Germinal center (tissue), 1 donor: ENCODE measurements at places on chromosomes 5 and 9.

DNA sequence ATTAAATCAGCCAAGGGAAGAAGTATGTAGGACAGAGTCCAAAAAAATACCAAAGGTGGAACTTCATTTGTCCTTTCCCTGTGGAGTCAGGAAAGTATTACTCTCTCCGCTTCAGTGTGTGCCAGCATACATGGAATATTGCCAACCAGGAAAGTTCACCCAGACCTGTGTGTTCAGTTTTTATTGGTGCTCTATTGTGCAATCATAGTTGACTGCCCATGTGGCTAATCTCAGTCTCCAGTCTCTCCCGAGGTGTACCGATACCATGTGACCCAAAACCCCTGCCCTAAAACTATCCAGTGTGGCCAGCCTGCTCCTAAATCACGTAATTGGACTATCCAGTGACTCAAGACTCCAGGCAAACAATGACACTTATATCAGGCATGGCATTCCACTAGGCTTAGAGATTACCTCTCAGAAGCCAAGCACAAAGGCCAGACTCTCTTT, 38.8 kb downstream of the NFX1 start:
- no peak for DNase-seq

- DNase-seq, result no peak
Measured at GRCh38 chr5:147417135-147417813, 92.6 kb downstream of the DPYSL3 start.

DNA sequence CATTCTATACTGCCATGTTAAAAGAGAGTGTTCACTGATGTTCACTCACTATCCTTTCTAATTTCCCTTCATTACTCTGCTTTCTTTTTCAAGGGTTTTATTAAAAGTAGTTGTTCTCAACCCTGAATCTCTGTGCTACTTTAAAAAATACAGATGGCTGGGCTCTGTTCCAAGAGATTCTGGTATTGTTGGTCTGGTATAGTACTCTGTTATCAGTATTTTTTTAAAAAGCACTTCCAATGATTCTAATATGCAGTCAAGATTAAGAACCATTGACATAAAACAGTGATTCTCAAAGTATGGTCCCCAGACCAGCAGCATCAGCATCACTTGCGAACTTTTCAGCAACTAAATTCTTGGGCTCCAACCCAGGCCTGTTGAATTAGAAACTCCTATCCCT, 77.0 kb upstream of the STARD4 start:
- DNase-seq, result no peak

- DNase-seq, result no peak
Measured at GRCh38 chr5:61311056-61311610, 20.9 kb upstream of the ZSWIM6 start.

DNA sequence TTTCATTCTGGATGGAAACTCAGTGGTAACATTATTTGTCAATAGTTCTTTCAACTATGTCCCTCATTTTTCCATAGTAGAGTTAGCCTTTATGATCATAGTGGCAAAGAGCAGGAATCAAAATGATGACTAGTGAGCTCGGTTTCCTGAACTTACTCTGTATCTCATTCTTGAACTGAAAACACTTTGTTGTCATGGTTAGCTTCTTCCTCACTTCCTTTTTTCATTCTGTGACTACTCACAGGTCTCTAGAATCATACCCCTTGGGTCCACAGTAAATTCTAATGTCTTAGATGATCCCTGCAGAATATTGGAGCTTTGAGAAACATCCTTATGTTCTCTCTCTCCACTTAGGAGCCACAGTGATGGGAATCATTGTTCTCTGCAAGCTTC, 29.4 kb upstream of the RECK start:
- peak; percentile 44 for DNase-seq

DNA sequence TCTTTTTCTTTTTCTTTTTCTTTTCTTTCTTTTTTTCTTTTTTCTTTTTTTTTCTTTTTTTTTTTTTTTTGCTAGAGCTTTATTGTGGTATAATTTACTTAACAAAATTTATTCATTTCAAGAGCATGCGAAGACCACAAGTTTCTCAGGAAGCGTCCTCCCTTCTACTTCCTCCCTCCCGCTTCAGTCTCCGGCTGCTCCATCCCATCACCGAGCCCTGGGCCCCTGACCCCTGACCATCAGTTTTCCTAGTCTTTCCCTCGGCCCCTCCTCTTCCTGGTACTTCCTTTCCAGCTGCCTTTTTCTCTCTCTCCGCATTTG, 34.7 kb downstream of the C9orf152 start:
- DNase-seq, result no peak

DNA sequence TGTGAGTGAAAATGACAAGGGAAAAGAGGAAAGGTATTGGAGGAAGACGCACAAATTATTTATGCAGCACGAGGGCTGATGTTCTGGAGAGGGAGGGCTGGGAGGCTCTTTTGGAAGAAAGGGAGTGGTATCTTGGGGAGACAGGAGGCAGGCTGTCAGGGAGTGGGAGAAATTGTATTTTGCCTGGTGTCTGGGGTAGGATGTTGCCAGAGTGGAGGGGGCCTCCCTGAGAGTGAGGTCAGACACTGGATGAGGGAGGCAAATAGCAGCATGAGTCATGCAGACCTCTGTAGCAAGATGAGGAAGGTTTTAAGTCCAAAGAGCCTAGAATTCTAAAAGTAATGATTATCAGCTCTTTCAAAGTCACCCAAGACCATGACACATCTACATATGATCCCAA, 158.0 kb downstream of the DMRT2 start:
- no peak for DNase-seq

DNA sequence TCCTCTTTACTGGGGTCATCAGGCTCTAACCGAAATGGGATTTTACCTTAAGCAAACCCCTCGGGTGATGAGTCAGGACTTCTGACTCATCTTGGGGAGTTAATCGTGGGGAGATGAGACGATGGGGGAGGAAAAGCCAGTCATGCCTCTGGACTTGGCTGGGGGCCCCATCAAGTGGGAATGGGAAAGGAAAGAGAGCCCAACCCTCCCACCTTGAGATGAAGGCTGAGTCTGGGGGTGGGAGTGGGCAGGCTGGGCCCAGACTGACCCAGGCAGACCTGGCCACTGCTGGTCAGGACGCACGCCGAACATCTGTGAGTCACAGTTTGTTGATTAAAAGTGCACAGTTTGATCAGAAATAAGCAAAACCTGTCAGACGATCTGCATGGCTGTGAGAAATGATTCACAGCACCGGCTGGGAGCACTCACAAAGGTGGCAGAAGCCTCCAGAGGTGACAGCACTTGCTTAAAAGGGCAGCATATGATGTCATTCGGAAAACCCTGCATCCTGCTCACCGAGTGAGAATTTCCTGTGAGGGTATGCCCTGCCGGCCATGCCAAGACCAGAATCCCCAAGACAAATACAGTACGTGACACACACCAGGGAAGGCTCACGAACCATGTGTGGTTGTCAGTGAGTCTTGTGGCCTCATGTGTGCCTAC, 50.0 kb upstream of the SLC25A51 start:
- peak; percentile 14 for DNase-seq

DNA sequence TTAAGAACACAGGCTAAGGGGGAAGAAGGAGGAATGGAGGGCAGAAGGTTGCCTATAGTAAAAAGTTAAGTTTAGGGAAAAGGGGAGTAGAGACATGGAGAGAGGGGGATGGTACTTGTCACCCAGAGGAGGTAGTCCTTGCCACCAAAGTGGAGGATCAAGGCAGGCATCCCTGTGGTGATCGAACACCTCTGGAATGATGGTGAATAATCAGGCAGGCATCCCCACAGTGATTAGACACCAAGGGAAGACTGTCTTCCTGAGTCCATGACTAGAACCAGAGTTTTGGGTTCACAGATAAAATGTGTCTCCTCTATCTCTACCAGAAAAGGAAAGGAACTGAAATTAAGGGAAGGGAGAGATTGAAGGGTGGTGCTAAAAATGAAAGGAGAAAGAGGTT, 19.2 kb upstream of the HMGCS1 start:
- no peak for DNase-seq

GRCh38 chr5:152560512-152561137, 155.5 kb upstream of the NMUR2 start:
- peak; percentile 8 for DNase-seq

DNA sequence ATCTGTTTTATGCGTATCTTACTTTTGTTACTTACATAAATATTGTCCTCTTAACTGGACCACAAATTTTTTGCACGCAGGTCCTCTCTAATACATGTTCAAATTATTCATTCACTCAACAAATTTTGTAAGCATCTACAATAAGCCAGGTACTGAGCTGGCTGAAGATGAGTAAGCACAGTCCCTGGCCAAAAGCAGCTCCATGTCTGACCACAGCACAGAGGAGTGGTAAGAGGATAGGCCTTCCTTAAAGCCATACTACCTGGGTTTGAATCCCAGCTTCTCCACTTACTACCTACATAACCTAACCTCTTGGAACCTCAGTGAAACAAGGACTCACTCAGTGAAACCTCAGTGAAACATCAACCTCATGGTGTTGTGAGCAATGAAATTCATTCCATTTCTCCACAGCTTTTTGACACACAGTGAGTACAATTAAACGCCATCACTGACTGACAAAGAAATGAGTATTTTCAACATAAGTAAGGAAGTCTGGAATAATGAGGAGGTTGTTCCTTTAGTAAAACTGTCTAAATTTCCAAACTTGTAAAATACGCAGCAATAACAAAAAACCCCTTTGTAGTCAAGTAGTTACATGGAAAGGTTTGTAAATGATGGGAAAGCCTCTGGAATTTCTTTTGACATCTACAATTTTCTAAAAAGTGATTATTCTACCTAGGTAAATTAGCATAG, 15.0 kb downstream of the PTAR1 start:
- DNase-seq, result no peak

DNA sequence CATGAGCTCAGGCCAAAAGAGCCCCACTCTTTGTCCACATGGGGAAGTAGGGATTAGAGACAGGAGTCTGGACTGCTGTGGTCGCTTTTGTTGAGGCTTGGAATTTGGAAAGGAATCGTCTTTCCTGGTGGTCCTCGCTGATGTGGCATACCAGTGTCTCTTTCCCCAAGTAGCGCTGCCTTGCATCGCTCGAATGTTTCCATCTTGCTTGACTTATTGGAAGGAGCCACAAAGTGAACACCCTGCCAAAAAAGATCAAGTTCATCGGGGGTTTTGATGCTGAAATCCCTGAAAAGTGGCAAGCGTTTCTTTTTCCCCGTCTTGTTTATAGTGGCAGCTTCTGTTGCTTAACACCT, 161.3 kb downstream of the MACROH2A1 start:
- no peak for DNase-seq

GRCh38 chr5:149001162-149001561, 61.7 kb downstream of the SH3TC2 start:
- DNase-seq, result no peak

DNA sequence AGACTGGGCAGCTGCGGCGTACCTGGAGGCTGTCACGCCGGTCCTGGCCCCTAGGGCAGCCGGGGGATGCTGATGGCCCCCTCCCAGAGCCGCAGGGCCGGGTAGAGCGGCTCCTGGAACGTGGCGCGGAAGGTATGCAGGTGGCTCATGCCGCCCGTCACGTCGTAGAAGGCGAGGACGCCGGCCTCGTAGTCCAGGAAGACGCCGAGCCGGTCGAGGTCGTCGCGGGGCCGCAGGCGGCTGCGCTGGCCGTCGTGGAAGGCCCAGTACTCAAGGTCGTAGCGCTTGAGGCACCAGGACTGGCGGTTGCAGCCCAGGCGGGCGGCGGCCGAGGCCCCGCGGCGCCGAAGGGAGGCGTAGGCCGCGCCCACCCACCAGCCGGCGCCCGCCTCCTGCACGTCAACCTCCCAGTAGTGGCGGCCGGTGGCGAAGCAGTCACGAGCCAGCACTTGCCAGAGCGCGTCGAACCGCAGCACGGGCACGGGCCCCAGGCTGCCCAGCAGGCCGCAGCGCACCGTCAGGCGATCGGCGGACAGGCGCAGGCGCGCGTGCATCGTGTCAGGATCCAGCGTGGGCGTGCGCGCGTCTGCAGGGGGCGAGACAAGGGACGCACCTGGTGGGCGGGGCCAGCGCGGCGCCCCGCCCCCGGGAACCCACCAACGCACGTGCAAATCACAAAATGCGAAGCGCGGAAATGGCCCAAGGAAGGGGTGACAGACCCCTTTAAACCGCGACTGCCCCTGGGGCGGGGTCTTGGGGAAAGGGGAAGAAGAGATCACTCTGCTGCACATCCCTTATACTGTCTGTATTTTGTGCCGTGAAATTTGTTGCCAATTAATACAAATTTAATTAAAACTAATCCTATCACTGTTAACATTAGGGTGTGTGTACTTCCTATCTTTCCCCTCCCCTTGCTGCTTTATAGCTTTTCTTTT, 31.2 kb downstream of the NANS start:
- peak; percentile 79 for DNase-seq

- DNase-seq, result peak; percentile 65
Measured at GRCh38 chr9:121972501-121972981, 120.6 kb downstream of the TTLL11 start.

DNA sequence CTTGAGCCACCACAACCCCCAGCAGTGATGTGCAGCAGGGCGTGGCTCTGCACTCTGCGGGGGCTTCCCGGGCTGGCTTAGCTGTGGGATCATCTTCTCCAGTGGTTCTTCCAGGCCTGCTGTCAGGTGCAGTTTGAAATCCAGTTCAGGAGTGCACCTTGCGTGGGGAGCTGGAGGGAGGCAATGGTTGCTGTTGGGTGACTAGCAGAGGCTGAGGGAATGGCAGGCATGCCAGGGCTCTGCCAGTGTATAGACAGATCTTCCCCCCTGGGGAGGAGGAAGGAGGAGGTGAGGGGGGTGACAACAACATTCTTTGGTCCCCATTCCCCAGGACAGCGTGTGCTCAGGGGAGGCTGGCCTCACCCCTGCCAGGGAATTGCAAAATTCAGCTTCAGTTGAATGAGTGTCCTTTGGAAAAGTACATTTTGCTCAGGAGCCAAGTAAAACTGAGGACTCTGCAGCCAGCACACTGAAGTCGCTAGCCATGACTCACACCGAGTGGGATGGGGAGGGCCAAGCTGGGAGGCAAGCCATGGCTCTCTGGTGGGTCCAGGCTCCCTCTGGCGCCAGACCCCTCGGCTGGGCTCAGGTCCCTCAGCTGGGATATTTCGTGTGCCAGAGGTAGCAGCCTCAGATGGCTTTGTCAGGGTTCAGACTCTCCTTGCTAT, 35.0 kb downstream of the ERGIC1 start:
- DNase-seq, result no peak

- no peak for DNase-seq
Measured at GRCh38 chr5:68057191-68057590, 158.4 kb upstream of the PIK3R1 start.
